NCI-H226 (cell line): ENCODE measurements at places on chromosomes 7 and 10.
A peak's percentile ranks its signal among the peaks of the same experiment; 100 is the strongest.

GRCh38 chr10:63057509-63057908 lies 75.6 kb upstream of the NRBF2 start:
- DNase-seq: no peak

GRCh38 chr10:14191407-14191806 lies 139.3 kb downstream of the FRMD4A start:
- DNase-seq: no peak

GRCh38 chr7:41731493-41732435 lies 28.9 kb upstream of the INHBA start:
- no peak for DNase-seq

GRCh38 chr10:62068464-62068863 lies 167.0 kb downstream of the ARID5B start:
- DNase-seq: no peak

- DNase-seq: peak; percentile 59
Observed at GRCh38 chr7:101817471-101818286, at the start of gene CUX1. CUX1 (plus strand) TSS chr7:101817626; CDS start chr7:101817640, 14 bp downstream.

DNA sequence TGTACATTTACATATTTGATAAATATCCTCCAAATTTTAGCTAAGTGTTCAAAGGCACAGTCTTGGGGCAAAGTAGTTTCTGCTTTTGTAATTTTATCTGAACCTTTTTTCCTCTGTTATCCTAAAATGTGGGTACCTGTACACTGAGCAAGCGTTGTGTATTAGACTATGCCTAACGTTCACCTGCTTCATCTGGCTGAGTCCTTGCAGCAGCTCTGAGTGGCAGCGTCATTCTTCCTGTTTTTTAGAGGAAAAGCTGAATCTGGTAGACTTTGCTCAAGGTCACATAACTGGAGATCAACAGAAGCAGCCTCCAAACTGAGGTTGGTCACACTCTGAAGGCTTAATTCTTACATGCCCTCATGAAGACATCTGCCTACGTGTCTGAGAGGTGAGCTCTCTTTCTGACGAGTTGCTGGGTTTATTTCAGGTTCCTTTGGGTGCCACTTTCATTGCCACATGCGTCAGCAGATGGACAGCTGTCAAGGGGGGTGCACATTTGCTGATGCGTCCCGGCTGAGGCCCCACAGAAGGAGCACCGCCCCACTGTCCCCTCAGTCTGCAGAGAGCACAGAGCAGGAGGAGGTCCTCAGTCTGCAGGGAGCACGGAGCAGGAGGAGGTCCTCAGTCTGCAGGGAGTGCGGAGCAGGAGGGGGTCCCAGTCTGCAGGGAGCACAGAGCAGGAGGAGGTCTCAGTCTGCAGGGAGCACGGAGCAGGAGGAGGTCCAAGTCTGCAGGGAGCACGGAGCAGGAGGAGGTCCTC lies 406.5 kb upstream of the SHH start:
- no peak for DNase-seq

DNA sequence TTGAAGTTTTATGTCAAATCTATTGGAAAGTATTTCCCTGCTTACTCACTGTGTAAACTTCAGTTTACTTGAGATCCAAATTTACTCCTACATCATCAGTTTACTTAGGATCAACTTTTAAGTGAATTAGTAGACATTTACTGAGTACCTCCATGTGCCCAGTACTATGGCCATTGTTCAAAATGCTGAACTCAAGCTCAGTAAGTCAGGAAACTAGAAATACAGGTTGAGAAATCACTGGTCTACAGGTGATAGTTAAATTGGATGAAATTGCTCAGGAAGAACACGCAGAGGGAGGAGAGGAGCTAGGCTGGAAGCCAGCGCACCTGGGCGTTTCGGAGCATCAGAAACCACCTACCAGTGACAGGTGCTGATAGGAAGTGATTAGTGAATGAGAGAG lies 25.5 kb upstream of the EBLN1 start:
- DNase-seq: no peak

DNA sequence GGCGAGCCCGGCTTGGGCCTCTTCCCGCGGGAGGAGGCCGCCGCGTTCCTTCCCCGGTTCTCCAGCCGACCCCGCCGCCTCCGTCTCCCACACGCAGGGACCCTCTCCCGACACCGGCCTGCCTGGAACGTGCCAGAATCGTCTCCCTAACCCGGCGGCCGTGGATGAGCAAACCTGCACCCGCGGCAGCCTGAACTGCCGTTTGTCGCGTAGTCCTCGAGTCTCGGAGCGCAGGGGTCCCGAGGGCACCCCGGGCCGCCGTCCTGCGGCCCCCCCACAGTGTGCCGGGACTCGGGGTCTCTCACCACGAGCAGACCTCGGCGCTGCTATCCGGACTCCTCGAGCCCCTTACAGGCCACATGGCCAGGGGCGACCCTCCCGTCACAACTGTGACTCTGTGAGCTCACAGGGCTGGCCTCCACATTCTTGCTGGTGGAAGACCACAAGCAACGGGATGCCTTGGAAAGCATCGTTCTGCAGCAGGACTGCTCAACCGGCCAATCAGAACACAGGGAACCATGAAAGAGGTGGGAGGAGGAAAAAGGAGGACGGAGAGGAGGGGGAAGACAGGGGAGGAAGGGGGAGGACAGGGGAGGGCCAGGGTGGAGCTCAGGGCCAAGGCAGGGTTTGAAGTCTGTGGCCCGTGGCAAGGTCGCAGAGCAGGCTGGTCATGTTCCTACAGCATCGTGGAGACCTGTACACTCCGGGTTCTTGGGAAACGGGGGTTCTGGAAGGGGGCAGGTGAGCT lies 276.9 kb downstream of the DNAJB6 start:
- DNase-seq: no peak

DNA sequence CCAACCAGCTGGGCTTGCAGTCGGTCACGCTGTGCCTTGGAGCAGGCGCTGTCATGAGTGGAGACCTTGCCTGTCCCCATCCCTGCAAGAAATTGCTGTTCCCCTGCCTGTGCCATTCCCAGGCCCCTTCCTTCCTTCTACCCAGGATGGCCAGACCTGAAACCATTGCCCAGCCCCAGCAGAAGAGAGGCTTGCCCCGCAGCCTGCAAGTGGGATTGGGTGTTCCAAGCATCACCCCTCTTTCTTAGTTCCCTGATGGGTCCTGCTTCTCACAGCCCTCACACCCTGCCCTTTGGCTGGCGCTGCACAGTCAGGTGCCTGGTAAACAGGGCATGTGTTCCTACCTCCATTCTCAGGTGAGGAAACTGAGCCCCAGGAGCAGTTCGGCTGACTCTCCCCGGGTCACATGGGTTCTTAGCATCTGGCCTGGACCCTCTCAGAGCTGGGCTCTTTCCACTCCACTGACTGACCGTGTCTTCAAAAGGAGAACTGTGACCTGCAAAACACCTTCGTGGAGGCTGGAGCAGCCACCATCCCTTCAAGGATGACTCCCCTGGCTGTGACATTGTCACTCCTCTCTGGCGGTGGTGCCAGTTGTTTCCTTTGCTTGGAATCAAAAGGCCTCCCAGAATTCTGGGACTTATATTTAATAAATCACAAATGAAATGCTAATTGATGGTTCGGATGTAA lies 41.9 kb upstream of the PDCD4 start:
- no peak for DNase-seq

- DNase-seq: no peak
Observed at GRCh38 chr10:4701016-4701415, 125.0 kb upstream of the AKR1E2 start.

DNA sequence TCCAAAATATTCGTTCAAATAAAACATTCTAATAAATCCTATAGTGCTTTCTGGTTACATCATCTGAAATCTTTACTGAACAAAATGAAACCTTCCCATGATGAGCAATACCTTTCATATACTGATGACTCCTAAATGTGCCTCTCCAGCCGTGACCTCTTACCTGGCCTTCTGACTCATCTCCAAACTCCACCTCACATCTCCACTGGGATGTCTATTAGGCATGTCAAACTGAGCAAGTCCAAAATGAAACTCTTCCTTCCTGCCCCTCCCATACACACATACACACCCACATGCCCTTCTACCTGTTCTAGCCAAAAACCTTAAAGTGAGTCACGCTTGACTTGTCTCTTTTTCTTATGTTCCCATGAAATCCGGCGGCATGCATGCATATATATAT lies 22.9 kb downstream of the GSAP start:
- DNase-seq: peak; percentile 65

DNA sequence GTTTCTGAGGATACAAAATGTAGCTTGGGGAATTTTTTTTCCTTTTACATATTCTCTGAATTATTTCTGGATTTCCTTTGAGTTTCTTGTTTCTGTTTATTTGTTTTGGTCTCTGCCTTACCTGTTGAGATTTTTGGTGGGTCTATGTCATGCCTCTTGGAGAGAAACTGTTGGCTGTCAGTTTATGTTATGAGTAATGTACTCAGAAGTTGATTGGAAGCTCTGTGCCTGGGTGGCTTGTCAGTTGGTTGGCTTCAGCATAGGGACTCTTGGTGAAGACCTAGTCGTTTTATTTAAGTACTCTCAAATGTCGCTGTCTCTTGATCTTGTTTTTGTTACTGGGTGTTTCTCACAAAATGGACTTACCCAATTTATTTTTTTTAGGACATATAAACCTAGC lies 132.4 kb downstream of the CDK14 start:
- no peak for DNase-seq

GRCh38 chr7:39734633-39735004 lies 111.2 kb downstream of the RALA start:
- no peak for DNase-seq

DNA sequence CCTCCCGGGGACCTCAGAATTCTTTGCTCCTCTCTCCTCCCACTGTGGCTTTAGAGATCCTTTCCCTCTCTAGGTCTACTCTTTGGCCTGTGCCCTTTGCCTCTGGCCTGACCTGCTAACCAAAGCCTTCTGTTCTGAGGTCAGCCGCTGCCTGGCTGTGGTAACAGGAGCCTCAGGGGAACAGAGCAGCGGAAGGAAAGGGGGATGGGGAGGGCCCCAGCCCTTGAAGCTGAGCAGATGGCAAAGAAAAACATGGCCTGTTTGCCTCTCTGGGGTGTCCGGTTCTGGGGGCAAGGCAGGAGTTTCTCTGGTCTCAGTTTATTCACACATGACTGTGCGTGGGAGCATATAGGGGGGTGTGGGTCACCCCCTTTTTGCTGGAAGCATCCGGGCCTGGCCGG lies 28.2 kb downstream of the COL26A1 start:
- DNase-seq: no peak

- no peak for DNase-seq
Observed at GRCh38 chr7:145293754-145294153, 457.9 kb upstream of the TPK1 start.

GRCh38 chr7:158606671-158607424 lies 19.2 kb upstream of the PTPRN2 start:
- no peak for DNase-seq

GRCh38 chr7:18020138-18020715 lies 7.4 kb downstream of the PRPS1L1 start:
- peak; percentile 80 for DNase-seq

DNA sequence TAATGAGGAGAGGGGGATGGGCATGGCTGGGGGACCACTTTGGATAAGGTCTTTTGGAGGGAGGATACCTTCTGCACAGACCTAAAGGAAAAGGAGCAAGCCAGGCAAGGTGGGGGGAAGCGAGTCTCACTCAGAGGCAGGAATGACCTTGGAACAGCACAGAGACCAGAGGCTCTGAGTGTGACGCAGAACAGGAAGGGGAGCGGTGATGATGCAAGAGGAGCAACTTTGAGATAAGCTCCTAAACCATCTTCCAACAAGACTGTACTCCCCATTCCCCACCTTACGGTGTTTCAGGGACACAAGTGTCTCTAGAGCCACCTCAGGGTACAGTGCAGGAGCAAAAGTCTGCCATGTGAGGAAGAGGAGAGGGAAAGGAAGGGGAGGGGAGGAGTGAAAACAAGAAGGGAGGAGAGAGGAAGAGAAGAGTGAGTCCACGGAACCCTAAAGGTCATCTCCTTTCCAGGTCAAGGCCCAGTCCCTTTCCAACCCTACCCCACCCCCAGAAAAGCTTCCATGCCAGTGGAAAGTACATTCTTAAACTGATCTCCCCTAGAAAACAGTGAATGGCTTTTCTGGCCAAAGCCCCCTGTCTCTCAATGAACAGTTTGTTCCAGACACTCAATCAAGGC lies 54.1 kb downstream of the JAZF1 start:
- peak; percentile 55 for DNase-seq

DNA sequence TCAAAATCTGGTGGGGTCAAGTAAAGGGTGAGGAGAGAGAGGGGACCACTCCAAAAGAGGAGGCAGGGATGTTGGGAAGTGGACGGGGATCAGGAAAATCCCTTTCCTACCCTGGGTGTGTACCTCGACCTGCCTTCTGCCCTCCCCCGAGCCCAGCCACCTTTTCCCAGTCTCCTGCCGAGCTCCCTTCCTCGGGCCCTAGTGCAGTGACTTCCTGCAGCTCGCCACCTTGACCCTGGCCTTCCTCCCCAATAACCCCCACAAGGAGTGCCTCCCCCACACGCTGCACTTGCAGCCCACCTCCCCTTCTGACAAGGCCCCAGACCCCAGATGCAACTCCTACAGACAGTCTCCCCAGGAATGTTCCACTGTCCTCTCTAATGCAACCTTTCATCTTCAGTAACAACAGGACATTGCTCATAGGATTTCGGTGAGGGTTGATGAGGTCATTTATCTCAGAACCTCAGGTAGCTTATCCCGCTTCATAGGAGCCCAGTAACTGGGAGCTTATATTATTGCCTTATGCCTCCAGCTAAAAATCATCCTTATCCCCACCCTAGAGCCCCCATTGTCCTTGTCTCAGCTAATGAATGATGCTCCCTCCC lies 90.1 kb downstream of the MKI67 start:
- no peak for DNase-seq

DNA sequence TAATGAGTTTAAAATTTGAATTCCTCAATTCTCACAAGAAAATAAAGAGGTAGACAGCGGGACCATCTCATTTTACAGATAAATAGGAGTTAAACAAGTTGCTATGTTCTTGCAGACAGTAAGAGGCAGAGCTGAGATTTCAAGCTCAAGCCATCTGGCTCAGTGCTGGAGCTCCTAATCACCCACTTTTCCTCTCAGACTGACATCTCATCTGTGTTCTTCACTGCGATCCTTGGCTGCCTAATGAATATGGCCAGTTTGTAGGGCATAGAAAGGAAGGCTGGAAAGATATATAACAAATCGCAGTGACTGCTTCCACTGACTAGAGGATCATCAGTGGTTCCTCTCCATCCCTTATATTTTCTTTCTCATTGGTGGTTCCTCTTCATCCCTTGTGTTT lies 151.2 kb downstream of the MPP7 start:
- no peak for DNase-seq

DNA sequence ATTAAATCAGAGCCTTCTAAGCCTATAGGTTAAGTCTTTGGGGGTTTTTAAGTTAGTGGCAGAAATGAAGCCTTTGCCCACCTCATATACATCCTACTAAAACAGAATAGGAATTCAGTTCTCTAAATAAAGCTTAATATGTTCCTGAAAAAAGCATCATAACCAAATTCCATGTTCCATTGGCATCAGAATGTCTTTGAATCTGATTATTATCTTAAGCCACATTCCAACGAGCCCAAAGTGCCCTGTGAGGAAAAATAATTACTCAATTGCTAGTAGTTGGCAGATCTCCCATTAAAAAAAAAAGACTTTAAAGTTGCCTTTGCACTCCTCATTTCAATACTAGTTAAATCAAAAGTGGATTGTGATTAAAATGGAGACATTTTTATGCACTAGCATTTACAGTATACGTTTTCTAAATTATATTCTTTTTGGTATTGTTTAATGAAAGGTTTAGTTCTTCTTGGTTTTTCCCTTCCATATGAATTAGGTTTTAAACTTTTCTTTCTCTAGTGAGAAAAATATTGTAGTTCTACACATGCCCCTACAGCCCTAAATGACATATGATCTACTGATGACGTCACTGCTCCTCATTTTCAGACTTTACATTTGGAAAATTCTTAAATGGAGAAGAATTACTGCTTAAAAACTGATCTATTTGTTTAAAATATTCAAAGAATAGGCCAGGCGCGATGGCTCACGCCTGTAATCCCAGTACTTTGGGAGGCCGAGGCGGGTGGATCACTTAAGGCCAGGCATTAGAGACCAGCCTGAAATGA lies 54.3 kb upstream of the CABCOCO1 start:
- no peak for DNase-seq
